ENCODE measurements at places on chromosomes 11 and 22. TPM values are rescaled to one million over a fixed set of nuclear protein-coding genes. Genes with fewer than 3 reads are reported as not detected.

DNA sequence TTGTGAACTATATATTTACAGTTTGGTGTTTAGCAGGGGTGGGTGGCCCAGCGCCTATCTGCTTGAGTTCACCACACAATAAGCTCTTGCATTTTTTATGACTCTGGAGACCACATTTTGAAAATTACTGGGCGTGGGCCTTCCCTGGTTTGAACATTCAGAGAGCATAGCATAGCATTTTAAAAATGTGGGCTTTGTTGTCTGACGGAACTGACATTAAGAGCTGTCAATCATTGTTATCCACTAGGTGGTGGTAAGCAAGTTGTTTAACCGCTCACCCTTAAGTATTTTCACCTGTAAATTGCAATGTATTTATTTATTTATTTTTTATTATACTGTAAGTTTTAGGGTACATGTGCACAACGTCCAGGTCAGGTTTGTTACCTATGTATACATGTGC is 1.0 kb downstream of the NLRP14 start:
- H3K4me1 ChIP-seq, result peaks cover 5% of the 10 kb centered on the region
- H3K4me3 ChIP-seq, result no peak overlapping the region
- no peaks in the 10 kb centered on the region for H3K36me3 ChIP-seq

DNA sequence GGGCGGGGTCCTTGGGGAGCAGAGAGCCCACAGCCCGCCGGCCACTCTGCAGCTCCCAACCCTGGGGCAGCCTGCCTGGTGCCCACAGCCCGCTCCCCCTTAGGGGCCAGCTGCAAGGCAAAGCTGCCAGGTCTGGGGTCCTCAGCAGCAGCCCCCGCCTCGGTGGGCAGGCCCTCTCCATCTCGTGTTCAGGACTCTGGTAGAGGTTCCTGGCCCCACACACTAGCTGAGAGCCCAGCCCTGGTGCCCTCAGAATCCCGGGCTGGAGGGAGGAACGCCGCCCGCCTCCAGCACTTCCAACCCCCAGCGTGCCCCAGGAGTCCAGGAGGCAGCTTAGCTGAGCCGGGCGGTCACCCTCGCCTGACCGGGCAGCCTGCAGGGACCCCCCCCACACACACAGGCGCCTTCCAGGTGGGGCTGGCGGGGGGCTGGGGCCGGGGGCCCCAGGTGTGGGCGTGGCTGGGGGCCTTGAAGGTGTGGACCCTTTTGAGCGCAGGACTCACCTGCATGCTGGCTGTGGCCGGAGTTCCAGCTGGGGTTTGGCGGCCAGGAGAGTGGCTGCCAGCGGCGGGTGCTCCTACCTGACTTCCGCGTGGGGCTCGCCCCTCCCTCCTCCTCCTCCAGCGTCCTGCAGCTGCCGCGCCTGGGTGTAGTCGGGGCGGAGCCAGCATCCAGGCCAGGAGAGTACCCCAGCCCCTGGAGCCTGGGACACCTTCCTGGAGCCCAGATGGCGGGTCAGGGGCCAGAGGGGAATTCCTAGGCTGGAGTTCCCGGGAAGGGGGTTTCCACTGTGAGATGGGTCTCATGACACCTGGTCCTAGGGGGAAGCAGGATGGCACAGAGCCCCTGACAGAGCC is at the start of gene ANO9:
ANO9 (minus strand) TSS at position 594 of the 857 bp plus-strand sequence; CDS start at position 509, 85 bp downstream.
- peak within 1 kb of the TSS; percentile 83 for H3K27ac ChIP-seq
- H3K27me3 ChIP-seq, result peaks cover 33% of the 10 kb centered on the region
- no peak for DNase-seq
- peak within 1 kb of the TSS; percentile 55 for H3K4me3 ChIP-seq
- no peaks in the 10 kb centered on the region for H3K36me3 ChIP-seq

DNA sequence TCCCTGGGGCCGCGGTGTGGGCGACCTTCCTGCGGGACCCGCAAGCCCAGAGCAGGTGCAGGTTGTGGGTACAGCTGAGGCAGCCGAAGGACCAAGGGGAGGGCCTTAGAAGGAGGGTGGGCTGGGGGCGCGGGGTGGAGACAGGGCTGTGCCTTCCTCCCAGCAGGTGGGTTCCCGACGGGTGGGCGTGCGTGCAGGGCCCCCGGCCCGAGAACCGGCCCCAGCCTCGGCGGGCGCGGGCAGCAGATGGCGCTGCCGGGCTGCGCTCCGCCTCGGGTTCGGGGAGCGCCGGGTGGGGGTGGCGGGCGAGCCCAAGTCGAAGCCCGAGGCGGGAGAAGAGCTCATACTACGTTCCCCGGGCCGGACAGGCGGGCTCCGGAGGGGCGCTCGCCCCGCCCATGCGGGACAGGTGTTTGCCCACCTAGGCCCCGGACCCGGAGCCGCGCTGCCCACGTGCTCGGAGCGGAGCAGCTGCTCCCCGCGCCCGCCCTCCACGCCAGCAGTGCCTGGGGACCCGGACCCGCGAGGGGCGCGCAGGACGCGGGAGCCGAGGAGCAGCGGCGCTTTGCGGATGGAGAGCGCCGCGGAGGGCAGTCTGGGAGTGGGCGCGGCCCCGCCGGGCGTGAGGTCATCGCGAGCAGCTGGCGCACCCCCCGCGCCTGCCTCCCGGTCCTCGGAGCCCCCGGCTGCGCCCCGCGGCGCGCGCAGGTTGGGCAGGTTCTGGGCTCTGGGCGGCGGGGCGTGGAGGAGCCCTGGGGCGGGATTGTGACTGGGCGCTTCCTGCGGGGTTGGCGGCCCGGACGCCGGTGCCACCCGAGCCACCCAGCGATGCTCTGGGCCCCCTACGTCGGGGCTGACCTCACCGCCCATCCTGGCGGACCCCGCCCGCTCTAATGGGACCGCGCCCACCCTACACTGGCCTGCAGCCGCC is 25.3 kb downstream of the DUSP8 start:
- no peaks in the 10 kb centered on the region for H3K36me3 ChIP-seq
- peaks cover 32% of the 10 kb centered on the region for H3K4me1 ChIP-seq
- peaks cover 7% of the 10 kb centered on the region for H3K27me3 ChIP-seq

GRCh38 chr11:33520112-33520511 is 180.5 kb downstream of the C11orf91 start:
- no peaks in the 10 kb centered on the region for H3K36me3 ChIP-seq
- no peaks in the 10 kb centered on the region for H3K4me1 ChIP-seq
- H3K4me3 ChIP-seq, result no peak overlapping the region
- no peak overlapping the region for H3K27ac ChIP-seq
- no peak for DNase-seq

DNA sequence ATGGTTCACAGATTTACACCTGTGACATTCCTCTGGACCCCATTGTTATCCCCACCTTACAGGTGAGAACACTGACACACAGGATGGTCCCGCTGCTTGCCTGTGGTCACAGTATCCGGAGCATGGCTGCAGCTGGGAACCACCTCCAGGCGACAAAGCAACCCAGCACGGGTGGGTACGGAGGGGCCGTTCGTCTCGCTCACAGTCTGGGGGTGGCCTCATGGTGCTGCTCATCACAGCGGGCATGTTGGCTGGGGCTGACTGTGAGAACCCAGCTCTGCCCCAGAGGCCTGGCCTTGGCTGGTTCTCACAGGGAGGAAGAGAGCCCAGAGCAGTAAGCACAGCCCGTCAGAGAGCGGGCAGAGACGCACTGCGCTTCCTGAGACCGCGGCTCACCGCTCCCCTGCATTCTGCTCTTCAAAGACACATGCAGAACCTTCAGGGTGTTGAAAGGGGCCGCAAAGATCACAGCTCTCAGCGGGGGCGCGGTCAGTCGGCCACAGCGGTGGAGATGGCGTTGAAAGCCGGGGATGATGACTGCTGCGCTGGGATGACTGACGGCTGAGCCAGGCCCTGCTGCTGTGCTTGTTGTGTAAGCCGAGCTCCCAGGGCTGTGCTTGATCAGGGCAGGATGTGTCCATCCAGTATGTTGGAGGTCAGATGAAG is 423.0 kb downstream of the BRD1 start:
- no peaks in the 10 kb centered on the region for H3K36me3 ChIP-seq
- no peaks in the 10 kb centered on the region for H3K27me3 ChIP-seq
- no peak for DNase-seq
- H3K4me1 ChIP-seq, result no peaks in the 10 kb centered on the region

GRCh38 chr22:36424901-36425579 is 37.3 kb upstream of the MYH9 start:
- H3K36me3 ChIP-seq, result no peaks in the 10 kb centered on the region
- peaks cover 6% of the 10 kb centered on the region for H3K4me1 ChIP-seq
- no peak overlapping the region for H3K27ac ChIP-seq
- no peak overlapping the region for H3K4me3 ChIP-seq

The HTR3B gene
- not detected for total RNA-seq

The SYT12 gene
- 1.1 TPM for total RNA-seq

The DEUP1 gene
- total RNA-seq, result not detected

Data from esophagus squamous epithelium (tissue), 5 donors.